Activated CD8-positive, alpha-beta memory T cell treated with anti-CD3 and anti-CD28 coated beads for 48 hours (primary cell): ENCODE measurements at places on chromosomes 16 and 17.

DNA sequence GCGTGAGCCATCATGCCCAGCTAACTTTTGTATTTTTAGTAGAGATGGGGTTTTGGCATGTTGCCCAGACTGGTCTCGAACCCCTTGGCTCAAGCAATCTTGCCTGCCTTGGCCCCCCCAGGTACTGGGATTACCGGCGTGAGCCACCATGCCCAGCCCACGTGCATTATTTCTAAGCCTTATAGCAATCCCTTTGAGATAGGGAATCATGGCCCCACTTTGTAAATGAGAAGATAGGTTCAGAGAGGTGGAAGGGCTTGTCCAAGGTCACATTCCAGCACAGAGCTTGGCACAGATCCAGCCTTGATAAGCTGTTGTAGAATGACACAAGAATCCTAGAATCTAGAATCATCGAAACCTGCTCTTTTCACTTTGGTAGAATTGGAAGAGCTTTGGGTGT, 4.2 kb upstream of the PYCARD start:
- DNase-seq = no peak

- no peak for DNase-seq
Observed at GRCh38 chr17:36850790-36851189, 86.5 kb upstream of the LHX1 start.

GRCh38 chr17:55432358-55433028, 10.9 kb upstream of the MMD start:
- DNase-seq = no peak

DNA sequence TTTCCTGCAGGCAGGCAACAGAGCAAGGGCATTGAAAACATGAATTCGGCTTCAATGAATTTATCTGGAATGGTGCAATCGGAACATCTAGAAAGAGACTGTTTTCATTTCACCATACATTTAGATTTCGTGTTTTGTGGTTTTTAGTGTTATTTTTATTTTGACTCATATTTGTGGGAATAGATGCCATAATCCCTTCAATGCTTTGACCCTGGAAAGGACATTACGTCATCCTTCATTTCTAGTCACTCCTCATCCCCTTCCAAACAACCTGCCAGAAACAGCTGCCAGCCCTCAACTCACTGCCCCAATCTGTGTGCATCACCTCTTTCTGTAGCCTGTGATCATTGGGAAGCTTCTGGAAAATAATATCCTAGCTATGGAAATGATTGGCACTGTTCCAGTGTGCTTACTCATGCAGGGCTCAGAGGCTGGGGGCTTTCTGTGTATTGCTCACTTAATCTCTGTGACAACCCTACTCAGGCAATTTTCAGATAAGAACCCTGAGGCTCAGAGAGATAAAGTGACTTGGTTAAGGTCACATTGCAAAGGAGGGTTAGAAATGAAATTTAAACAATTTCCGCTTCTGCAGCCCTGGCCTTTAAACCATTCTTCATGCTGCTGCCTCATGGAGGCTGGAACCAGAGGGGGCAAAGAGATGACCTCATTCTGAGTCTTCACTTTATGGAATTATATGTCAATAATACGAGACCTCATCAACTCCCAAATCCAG, 9.5 kb upstream of the KSR1 start:
- no peak for DNase-seq

GRCh38 chr16:74033441-74033995, 263.1 kb upstream of the PSMD7 start:
- no peak for DNase-seq

DNA sequence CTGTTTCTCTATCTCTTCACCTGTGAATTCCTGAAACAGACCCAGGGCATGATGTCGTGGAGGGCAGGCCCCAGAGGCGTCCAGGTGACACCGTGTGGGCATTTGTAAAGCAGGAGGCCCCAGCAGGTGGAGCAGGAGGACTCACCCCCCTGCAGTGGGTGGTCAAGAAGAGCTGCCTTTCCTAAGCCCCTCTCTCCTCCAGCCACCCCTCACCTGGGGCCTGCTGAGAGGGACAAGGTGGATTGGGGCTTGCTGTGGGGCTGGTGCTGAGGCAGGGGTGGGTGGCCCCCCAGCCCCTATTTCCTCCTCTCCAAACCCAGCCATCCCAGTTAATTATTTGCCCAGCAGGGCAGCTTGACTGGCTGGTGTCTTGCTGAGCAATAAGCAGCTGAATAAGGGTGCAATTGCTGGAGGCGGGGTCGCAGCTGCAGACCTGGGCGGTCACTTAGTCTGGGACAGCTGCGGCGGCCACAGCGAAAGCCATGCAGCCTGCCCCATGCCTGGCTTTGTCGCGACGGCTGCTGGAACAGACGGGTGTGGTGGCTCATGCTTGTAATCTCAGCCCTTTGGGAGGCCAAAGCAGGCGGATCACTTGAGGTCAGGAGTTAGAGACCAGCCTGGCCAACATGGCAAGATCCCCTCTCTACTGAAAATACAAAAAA, 56.4 kb downstream of the JPH3 start:
- DNase-seq = no peak

GRCh38 chr17:68135141-68135887, 99.8 kb downstream of the KPNA2 start:
- DNase-seq = no peak

DNA sequence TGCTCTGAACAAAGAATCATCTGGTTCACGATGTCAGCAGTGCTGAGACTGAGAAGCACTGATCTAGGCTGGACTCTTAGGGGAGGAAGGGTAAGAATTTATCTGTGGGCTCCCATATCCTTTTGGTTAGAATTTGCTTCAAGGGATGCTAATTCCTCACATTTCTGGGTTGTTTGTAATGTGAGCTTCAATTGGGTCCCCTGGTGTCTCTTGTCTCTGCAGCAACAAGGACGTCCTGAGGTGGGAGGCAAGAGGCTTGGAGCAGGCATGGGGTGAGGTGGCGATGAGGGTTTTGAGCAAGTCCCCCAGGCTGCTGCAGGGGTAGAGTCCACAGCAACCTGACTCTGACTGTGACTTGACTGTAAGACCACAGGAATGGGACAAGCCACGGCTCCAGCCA, 213.8 kb upstream of the NLRP1 start:
- DNase-seq = no peak

- no peak for DNase-seq
Observed at GRCh38 chr16:88803264-88803987, at the start of gene CDT1. CDT1 (plus strand) TSS chr16:88803789; CDS start chr16:88803832, 43 bp downstream.

GRCh38 chr16:59573528-59574271, 839.6 kb upstream of the GOT2 start:
- no peak for DNase-seq

DNA sequence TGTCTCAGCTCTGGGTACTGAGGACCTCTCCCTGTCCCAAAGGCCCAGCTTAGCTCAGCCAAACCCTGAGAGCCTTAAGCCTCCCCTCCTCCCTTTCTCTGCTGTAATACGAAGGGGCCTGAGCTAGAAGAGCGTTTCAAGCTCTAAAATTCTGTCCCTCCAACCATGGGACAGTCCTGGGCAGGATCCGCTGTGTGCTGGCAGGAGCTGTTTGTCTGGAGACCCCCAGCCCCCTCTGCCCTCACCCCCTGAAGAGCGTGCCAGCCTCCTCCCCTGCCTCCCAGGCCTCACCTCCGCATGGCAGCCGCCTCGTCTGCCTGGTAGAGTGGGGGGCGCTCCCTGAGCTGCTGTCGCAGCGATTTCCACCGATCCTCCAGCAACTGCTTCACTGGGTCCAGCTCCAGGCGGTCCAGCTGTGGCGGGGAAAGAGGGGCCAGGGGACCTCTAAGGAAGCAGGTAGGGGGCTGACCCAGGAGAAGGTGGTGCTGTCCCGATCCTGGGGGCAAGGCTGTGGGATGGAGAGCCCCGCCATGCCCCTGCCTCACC, 14.7 kb downstream of the UBALD2 start:
- DNase-seq = no peak

- no peak for DNase-seq
Observed at GRCh38 chr17:60562421-60562820, 36.4 kb upstream of the APPBP2 start.

DNA sequence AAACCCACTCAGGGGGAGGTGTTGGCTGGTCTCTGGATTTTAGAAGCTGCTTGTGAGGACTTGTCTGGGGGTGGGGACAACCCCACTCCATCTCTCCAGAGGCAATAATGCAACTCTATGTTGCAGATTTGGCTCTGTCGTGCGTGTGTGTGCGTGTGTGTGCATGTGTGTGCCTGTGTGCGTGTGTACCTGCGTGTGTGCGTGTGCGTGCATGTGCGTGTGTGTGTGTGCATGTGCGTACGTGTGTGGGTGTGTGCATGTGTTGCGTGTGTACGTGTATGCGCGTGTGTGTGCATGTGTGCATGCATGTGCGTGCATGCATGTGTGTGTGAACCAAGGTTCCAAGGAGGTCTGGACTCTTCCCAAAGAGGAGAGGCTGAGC, 120.4 kb upstream of the LHX1 start:
- DNase-seq = no peak

DNA sequence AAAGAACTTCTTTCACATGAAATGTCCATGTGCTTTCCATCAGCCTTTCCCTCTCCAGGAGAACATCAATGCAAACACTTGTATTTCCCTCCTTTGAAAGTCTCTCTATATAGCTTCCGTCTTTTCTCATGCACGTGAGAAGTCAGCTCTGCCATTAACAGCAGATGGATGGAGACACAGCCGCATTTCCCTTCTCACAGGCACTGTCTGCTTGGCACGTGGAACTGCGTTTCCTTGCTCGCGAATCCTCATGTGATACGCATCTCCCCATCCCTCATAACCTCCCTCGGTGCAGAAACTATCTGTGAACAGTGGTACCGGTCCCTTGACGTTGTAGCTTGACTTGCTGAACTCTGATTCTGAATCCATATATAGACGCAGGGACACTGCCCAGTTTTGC, 717.0 kb upstream of the RBFOX1 start:
- no peak for DNase-seq

DNA sequence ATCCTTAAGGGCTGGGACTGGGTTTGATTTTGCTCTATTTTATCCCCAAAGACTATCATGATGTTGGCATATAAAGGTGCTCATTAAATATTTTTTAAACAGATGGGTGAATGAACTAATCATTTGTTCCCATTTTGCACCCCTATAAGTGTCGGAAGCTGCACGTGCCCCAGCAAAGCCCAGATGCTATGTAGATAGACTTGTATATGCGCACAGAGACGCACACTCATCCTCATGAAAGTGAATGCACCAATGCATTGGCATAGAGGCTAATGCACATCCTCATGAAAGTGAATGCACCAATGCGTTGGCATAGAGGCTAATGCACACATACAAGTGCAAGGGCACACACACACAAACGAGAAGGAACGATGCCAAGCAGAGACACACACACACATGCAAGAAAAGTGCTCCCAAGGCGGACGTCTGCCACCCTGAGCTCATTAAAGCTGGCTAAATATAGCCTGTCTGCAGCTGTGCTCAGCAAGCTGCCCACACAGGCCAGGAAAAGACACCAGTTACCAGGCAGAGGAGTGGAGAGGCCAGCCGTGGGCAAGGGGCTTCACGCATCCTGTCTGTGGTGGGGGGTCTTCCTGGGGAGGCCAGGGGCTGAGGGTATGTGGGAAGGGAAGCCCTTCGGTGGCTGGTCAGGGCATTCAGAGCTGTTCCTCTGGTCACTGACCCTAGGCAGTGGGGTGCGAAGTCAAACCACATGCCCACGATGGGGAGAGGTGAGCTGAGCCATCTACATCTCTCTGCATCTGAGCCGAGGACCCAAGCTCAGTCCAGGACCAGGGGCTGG, 52.6 kb downstream of the PIMREG start:
- no peak for DNase-seq
